ENCODE measurements at places on chromosomes 1 and 21.
A peak's percentile ranks its signal among the peaks of the same experiment; 100 is the strongest.

- no peak for DNase-seq
Observed at GRCh38 chr1:207134581-207134980, 30.5 kb downstream of the C4BPA start.

- no peak for DNase-seq
Observed at GRCh38 chr1:154571964-154572288, 4.3 kb downstream of the CHRNB2 start.

- DNase-seq, result no peak
Observed at GRCh38 chr1:222171005-222171404, 376.9 kb downstream of the HHIPL2 start.

DNA sequence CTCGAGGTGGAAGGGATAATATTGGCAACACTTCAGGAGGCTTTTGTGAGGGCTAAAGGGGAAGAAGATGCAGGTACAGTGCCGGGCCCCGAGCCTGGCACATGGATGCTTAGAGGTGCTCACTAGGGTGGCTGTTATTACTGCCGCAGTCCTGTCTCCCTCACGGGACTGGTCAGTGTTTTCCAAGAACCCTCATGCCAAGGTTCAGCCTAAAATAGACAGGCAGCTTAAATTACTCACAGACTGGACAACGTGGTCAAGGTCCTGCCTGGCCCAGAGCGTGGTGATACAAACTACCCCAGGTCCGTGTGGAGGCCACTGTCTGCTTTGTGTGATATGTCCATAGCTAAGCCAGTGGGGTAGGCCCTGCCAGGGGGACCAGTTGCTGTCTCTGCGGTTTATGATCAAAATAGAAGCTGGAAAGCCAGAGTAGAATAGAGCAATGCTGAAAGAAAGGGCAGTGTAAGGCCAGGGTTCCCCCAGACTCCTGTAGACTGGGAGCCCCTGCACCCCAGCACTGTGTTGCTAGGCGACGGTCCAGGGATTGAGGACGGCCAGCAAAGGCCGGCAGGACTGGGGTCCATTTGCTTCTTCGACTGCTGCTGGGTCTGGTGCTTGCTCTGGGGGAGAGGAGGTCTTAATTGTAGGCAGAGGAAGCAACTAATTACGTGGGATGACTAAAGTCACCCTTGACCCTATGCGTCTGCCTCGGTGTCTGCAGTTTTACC is 36.1 kb downstream of the ELAPOR1 start:
- no peak for DNase-seq

- no peak for DNase-seq
Observed at GRCh38 chr1:55476445-55477015, 261.4 kb upstream of the USP24 start.

DNA sequence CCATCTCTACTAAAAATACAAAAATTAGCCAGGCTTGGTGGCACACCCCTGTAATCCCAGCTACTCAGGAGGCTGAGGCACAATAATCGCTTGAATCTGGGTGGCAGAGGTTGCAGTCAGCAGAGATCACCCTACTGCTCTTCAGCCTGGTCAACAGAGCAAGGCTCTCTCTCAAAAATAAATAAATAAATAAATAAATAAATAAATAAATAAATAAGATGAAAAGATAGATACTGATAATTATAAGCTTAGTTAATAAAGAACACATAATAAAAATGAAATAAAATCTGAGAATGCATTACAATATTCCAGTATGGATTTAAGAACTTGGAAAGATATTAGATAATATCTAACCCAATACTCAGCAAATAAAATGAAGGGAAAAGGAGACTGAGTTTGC is 235.9 kb upstream of the DAB1 start:
- no peak for DNase-seq

DNA sequence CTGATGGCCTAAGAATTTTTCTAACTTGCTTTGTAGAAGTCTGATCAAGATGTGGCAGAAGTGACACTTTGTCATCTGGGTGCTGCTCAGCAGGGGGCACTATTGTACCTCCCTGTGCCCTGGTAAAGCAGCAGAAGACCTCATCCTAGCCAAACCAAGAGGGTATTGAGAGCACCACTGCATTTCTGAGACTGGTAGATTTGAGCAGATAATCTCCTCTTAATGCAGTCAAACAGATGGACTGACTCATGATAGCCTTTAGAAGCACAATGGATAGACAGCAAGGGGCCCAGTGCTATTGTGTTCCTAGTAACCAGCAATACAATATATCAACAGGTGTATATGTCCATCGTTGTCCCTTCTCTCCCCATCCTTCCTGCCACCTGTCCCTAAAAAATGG is 5.7 kb downstream of the TPM3 start:
- peak; percentile 69 for DNase-seq

DNA sequence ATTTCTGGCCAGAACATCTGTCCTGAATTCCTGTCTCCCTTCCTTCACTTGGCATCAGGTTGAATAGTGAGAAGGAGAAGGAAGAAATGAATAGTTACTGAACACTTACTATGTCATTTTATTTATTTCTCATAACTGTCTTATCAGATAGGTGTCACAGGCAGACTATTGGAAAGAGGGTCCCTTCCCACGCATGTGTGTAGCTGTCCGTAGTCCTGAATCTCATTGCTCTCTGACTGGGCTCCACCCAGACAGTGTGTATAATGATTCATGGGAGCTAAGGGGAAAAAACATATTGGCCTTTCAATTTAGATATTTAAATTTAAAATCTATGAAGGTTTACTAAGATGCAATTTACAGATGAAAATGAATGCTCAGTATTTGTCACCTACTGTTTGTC is 86.1 kb downstream of the OMA1 start:
- no peak for DNase-seq

DNA sequence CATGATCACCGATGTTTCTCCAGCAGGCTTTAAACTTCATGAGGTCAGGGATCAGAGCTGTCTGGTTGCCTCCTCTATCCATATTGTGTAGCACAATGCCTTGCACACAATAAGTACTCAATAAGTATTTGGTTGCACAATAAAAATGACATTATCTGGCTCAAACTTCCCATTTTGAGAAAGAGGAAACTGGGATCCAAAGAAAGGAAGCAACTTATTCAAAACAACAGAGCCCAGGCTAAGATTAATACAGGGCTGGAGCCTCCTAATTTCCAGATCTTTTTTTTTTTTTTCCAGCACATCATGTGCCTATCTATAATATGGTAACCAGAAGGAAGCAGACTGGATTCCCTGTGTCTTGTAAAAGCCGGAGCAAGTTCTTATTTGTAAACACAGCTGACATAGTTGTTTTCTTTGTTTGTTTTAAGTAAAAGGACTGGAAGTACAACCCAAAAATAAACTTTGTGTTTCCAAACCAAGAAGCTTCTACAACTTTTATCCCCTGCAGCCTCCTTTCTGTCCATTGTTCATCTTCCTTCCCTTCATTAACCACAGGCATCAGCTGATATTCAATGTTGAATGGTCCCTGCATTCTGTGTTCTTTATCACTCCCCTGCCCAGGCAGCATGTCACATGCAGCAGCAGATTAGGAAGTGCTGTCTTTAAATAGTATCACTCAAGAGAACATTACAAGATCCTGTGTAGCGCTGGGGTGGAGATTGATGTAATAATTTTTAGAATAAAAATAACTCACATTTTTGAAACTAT is 71.2 kb upstream of the HOOK1 start:
- DNase-seq, result no peak

DNA sequence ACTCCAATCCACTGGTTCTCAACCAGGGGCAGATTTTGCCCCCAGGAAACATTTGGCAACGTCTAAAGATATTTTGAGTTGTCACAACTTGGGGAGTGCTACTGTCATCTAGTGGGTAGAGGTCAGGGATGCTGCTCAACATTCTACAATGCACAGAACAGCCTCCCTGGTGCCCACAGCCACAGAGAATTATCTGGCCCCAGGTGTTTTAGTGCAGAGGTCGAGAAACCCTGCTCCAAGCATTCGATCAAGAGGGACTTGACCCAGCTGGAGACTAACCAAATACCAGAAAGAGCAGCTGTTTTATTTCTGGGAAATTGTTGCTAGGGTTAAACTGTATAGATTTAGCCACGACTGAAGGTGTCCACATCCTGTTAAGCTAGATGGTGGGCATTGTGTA is 19.2 kb downstream of the CD247 start:
- no peak for DNase-seq

DNA sequence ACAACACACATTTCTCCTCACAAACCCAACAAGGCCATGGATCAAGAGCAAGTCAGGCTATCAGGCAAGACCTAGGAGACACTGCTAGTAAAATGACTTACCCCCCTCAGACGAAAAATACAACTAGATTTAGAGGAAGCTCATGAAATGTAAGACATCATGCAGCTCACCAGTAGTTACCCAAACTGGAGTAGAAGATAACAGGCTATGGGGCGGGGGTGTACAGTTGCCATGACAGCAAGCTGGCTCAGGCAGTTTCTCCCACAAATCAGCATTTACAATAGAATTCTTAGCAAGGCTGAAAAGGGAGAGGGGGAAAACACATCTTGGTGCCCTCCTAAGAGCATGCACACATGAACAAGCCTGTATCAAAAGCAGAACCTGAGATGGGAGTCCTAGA is 13.9 kb downstream of the TPM3 start:
- no peak for DNase-seq

GRCh38 chr21:41442481-41443186 is 16.6 kb downstream of the MX1 start:
- no peak for DNase-seq

DNA sequence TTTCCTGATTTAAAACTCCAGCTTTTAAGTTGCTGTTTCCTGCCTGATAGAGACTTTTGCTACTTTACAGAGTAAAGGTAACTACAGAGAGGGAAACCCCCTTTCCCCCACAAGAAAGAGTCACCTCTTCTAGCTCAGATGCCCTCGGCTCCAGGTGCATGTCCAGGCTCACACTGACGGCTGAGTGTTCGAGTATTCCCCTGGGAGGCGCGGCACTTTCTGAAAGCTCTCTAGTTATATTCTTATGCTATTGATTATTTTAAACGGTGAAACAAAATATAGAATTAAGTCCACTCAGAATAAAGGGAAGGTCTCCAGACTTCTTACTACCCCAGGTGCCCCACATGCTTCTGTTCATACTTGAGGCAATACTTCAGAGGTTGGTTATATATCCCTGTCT is 160.3 kb upstream of the FMN2 start:
- no peak for DNase-seq

- DNase-seq, result no peak
Observed at GRCh38 chr1:231074046-231074445, 34.0 kb upstream of the FAM89A start.

DNA sequence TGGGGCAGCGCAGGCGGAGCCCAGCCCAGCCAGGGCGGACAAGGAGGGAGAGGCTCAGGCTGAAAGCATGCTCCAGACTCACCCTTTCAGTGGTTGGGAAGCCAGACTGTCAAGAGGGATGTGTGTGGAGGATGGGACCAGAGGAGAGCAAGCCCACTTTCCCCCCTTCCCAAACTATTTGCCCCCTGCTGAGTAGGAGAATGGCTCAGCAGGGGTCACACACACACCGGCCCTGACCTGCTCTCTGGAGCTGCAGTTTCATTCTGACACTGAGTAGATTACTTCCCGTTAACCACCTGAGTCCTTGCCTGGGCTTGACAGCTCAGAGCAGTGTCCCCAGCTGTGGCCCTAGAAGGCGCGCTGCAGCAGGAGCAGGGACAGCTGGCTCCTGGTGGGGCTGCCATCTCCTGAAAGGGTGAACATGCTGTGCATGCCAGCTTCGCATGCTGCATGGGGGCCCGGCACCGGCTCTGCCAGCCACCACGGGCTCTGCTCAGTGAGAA is 51.6 kb upstream of the CNTN2 start:
- peak; percentile 3 for DNase-seq

GRCh38 chr1:26999440-26999987 is 6.0 kb downstream of the TRNP1 start:
- DNase-seq, result no peak

DNA sequence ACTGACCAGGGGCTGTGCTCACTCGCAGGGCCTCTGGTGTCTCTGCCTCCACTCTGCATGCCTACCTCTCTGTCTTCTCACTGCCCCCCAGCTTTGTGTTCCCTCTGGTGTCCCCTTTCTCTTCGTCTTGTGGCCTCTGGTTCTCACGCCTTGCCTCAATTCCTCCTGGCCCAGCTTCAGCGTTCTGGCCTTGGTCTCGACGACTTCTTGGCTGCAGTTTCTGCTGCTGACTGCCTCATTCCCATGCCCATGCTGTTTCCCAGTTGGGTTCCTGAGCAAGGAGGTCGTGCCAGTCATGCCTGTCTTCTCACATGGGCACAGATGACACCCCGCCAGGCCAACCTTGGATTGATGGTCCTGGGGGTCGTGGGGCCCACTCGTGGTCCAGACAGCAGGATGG is 423.0 kb upstream of the VAMP3 start:
- no peak for DNase-seq

GRCh38 chr1:206868264-206868663 is 2.8 kb downstream of the IL20 start:
- DNase-seq, result no peak

DNA sequence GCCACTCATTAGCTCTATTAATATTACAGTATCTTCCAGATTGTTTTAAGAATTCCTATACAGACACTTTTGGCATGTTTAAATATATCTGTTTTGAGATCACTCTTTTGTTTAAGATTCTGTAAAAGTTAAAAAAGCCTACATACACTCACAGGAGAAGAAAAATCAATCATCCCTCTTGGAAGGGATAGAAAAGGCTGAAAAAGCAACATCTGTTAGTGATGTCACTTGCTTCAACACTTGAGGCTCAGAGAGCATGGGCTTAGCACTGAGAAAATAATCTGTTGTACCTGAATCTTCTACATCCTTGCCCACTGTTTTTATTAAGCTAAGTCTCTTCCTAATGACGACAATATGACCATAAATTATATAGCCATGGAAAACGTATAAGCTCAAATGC is 127.0 kb downstream of the ZP4 start:
- no peak for DNase-seq

DNA sequence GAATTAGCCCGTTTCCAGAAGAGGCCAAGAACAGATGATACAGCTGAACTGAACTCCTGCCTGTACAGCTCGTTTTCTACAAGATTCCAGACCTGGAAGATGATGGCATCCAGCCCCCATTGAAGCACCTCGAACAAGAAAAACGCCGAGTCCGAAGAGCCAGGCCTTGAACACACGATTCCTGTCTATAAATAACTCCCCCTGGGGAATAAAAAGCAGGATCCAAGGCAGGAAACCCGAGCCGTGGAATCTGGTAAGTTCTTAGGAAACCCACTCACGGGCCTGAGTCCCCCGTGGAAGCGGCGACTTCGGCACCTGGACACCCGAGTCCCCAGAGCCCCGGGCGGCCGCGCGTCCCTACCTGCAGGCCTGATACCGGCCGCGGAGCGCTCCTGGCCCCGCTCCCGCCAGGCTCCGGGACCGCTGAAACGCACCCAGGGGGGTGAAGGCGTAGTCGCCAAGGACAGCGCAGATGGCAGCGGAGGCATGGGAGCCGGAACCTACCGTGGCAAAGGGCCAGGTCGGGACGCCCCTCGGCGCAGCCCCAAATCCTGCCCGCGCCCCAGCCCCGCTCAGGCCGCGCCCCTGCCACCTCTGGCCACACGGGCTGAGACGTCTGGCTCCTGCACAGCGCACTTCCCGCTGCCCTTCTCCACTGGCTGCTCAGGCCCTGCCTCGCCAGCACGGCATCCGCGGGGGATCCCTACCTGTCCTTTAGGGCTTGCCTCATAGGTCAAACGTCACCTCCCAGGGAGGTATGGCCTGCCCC is 14.0 kb upstream of the HLCS start:
- DNase-seq, result no peak

Data from CD4-positive, alpha-beta T cell (primary cell).